Mammary epithelial cell (primary cell): ENCODE measurements at places on chromosomes 16 and 17. TPM values are rescaled to one million over a fixed set of nuclear protein-coding genes. Genes with fewer than 3 reads are reported as not detected.

Gene G6PC1
- total RNA-seq = not detected in 2 replicates

Gene HSD3B7
- total RNA-seq = 3.8 TPM

Gene TSNAXIP1
- total RNA-seq = 0.96 and 0.99 TPM in 2 replicates

Gene HES7
- 0.94 and 1.9 TPM in 2 replicates for total RNA-seq

Gene TNP2
- not detected for total RNA-seq

Gene EPOP
- total RNA-seq = 2.4 and 2.8 TPM in 2 replicates
